ENCODE measurements at places on chromosomes 5 and 9.

GRCh38 chr9:79428422-79428821 is 143.3 kb upstream of the TLE4 start:
- DNase-seq: no peak

DNA sequence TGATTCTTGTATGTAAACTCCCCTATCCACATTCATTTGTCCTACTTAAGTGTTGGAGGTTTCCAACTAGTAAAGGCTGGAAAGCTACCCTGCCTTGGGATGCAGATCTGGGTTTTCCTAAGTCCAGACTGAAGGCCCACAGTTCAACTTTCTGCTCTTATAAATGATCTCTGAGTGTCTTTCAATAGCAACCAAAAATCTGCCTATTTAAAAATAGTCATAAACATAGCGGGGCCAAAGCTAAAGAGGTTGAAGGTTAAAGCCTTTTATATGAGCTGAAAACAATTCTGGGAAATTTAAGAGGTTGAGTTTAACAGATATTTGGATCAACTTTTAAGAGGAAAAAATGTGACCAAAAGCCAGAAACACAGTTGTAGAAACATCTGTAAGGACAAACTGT is 87.2 kb downstream of the NTRK2 start:
- no peak for DNase-seq

DNA sequence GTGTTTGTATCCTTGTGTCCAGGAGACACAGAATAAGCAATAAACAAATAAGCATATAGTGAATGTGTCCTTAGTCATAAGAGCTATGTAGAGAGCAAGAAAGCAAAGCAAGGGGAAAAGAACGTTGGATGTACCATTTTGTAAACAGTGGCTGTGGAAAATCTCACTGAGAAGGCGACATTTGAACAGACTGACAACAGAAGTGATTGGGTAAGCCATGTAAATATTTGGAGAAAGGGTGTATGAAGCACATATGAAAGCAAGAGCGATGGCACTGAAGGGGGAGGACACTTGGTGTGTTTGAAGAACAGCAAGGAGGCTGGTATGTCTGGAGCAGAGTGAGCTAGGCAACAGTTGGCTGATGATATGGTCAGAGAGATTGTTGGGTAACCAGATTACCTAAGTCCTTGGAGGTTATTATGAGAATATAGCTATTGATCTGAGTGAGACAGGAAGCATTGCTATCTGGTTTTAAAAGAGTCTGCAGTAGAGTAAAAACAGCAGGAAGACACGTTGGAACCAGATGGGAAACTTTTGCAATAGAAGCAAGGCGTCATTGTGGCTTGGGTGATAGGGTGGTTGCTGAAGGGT is 115.5 kb upstream of the IL7R start:
- peak; percentile 70 for DNase-seq

DNA sequence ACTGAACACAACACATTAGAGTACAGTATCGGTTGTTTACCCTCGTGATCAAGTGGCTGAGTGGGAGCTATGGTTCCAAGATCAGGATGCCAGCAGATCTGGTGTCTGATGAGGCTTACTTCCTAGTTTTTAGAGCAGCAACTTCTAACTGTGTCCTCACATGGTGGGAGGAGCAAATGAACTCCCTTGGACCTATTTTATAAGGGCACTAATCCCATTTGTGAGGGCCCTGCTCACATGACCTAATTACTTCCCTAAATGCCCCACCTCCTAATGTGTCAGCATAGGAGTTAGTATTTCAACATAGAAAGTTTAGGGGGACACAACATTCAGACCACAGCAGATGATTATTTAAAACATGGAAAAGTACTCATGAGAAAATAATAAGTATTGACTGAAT is 111.8 kb downstream of the GCNT1 start:
- DNase-seq: no peak

- DNase-seq: no peak
These were observed 300.6 kb downstream of the PARP8 start for GRCh38 chr5:50967009-50967562.

GRCh38 chr9:16364347-16364746 is 506.1 kb downstream of the BNC2 start:
- DNase-seq: no peak

- DNase-seq: no peak
These were observed 583.5 kb downstream of the ZNF608 start for GRCh38 chr5:124162767-124163532.

GRCh38 chr9:126684345-126684744 is 70.6 kb downstream of the LMX1B start:
- DNase-seq: no peak

DNA sequence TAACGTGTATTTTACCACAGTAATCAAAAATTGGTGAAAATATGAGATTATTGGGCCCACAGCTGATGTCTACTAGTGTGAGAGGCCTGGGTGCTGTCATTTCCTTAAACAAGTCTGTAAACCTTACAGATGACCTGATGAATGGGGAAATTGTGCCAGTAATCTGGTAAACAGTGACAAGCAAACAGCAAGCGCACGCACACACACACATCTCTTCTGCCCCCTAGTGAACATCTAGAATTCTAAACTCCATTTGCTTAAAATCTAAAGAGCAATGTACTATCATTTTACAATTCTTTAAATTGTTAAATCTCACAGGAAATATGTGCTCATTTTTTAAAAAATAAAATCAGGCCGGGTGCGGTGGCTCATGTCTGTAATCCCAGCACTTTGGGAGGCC is 7.5 kb upstream of the RAPGEF1 start:
- no peak for DNase-seq

DNA sequence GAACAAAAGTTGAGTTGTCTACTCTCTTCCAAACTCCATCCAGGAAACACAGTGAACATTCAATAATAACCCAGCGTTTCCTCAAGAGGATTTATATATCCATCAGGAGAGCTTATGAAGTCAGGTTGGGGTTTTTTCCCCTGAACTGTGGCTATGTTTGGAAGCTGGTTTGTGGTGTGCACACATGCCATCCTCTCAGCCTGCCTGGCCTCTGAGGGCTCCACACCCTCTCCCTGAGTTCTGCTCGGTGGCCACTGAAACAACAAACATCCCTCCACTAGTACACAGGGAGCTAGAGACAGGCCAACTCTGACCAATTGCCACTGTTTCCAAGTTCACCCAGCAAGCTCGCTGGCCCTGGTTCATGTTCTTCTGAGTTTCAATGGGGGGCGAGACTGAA is 35.7 kb downstream of the SMIM23 start:
- no peak for DNase-seq

GRCh38 chr9:130713286-130713960 is 19.8 kb downstream of the EXOSC2 start:
- no peak for DNase-seq

DNA sequence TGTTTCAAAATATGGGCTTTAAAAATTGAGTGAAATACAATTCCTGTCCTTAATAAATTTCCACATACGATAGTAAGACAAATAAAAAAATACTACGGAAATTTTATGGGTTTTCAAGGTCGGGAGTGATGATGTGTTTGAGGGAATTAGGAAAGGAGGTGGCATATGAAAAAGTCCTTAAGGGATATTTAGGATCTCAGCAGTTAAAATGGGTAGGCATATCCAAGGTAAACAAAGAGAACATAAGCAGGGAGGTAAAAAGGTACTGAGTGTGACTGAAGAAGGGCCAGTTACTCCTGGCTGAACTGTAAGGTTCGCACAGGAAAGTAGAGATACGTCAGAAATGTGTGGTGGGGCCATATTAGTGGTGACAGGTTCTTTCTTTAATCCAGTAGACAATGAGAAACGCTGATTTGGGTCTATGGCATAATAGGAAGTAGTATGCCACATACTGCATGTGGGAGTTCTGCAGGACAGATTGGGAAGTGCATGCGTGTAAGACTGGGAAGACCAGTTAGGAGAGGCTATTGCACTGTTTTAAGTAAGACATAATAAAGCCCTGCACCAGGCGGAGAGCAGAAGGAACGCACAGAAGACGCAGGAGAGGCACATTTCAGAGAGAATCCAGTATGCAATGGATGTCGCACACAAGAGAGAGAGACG is 937 bp upstream of the HMGCR start:
- peak; percentile 37 for DNase-seq

DNA sequence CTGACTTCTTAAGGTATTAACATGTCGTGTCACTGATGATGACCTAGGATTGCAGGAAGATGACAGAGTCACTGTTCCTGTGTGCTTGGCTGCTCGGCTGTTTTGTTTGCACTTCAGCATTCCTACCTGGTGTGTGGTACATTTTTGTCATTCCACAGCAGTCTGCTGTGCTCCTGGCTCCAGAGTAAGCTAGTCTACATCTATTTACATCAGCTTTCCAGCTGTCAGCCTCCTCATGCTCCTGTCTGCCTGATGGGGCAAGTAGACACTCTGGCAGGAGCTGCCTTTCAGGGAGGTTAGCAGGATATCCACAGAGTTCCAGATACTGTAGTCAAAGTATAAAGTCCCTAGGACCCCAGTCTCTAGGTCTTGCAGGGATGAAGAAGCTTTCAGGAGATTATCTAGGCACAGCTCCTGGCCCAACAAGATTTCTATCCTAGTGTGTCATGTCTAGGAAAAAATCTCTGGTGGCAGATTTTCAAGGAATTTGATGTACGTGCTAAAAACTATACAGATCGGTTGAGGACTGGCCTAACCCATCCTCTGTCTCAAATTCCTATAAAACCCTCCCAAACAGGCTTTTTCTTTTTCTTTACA is 28.4 kb downstream of the RUSC2 start:
- DNase-seq: peak; percentile 94

- DNase-seq: no peak
These were observed 118.5 kb upstream of the GNA14 start for GRCh38 chr9:77766587-77766986.

DNA sequence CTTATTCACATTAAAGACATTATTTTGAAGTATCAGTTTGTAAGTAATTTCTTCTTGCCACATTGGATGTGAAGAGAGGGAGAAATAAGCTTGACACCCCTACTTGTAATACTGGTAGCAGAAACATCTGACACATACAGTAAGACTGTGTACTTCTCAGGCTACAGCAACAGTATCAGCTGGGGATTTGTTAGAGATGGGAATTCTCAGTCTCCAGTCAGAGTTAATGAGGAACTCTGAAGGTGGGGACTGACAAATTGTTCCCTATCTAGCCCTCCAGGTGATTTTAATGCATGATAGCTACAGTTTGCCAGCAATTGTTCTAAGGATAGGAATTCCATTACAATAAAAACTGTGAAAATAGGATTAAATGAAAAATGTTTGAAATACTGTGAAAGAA is 524.8 kb downstream of the PRR16 start:
- no peak for DNase-seq

- DNase-seq: no peak
These were observed 41.6 kb downstream of the ADAMTS12 start for GRCh38 chr5:33850100-33850594.

GRCh38 chr9:112726428-112726827 is 8.5 kb upstream of the INIP start:
- DNase-seq: no peak

DNA sequence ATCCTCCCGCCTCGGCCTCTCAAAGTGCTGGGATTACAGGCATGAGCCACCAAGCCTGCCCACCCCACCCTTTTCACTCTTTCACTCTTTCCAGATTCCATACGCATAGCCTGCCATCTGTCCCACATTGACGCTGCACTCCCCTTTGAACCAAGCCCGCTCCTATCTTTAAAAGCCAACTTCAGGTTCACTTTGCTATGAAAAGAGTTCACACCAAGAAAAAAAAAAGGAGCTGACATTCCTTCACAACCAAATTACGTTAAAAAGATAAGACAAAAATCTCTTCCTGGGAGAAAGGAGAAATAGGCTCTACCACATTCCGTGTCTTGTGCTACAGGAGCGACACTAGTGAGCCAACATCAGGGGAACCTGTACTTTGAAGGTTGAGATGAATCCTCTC is 41.5 kb downstream of the DMRT1 start:
- DNase-seq: no peak

GRCh38 chr5:171989276-171989675 is 17.2 kb downstream of the FBXW11 start:
- DNase-seq: no peak

- DNase-seq: no peak
These were observed 56.8 kb downstream of the FEM1C start for GRCh38 chr5:115487756-115488155.

DNA sequence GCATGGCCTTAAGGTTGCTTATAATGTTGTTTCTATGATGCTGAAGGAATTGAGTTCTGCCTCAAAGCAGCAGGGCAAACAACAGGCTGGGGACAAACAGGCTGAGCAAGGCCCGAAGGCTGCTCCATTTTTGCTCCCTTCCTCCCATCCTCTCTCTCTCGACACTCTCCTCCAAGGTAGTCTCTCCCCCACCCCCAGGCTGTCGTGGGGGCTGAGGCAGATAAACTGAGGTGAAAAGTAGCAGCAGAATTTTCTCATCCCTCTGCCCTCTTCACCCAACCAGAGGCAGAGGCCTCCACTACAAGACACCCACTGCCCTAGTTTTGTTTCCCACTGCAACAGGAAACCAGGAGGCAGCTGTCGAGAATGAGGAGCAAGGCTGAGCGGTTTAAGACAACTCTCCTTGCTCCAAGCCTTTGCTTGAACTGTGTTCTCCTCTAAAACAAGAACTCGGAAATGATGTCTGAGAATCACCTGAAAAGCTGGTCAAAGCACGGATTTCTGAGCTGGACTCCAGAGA is 13.5 kb upstream of the GNA14 start:
- no peak for DNase-seq

- no peak for DNase-seq
These were observed 53.7 kb downstream of the PAX5 start for GRCh38 chr9:36980148-36980974.

- no peak for DNase-seq
These were observed 157.0 kb downstream of the DENND1A start for GRCh38 chr9:123772967-123773366.

- DNase-seq: no peak
These were observed 43.4 kb downstream of the COL15A1 start for GRCh38 chr9:98986866-98987651.

DNA sequence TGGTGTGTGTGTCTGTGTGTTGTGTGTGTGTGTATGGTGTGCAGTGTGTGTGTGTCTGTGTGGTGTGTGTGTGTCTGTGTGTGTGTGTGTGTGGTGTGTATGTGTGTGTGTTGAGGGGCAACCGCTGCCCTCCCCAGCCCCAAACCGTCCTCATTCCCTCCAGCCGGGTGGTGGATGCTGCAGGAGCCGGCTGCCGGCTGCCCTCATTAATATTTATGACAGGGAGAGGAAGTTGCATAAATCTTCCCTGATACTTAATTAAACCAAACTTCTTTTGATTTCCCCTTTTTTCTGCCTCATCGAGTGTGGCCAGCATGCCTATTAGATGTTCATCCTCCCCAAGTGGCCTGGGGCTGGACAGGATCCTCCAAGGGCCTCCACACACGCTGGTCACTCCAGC is 121.4 kb upstream of the MVB12B start:
- no peak for DNase-seq

DNA sequence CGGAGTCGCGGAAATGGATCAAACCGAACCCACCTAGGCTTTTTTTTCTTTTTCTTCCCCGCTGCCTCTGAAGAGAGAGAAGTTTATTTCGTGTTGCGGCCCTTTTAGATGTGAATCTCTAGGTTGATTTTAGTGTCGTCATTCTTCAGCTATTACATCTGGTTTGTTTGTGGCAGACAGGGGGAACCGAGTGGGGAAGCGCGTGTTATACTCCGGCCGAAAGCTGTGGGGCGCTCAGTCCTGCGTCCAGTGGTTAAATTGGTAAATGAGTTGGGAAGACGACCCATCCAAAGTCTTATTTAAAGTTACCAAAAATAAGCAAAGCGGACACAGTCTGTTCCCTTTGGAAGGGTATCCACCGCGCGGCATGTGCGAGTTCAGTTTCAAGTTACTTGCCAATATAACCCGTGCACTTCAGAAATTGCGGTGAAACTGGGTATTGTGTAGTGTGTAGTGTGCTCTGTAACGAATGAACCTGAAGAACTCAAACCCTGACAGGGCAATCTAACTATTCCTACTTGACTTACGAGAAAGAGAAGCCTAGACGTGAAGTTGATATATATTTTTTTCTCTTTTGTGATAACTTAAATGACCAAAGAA is 1.3 kb downstream of the MAN2A1 start:
- DNase-seq: no peak

Measured in GM04503 (cell line).